ENCODE measurements at places on chromosomes 4 and X.

DNA sequence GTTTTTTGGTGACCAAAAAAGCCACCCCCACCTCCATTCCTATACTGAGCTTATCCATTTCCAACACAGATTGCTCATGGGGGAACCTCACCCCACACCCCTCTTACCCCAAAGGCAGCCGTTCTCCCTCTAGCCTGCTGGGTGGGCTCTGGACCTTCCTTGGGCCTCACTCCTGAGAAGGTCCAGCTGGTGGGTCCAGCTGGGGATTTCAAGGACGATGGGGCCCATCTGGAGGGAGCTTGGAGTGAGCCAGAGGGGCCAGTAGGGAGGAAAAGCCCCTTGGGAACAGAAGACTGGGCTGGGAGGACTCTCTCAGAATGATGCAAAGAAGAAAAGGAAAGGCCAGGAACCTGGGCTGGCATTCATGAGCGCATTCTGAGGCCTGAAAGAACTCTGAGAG, 42.0 kb upstream of the PJA1 start:
- no peak for DNase-seq

DNA sequence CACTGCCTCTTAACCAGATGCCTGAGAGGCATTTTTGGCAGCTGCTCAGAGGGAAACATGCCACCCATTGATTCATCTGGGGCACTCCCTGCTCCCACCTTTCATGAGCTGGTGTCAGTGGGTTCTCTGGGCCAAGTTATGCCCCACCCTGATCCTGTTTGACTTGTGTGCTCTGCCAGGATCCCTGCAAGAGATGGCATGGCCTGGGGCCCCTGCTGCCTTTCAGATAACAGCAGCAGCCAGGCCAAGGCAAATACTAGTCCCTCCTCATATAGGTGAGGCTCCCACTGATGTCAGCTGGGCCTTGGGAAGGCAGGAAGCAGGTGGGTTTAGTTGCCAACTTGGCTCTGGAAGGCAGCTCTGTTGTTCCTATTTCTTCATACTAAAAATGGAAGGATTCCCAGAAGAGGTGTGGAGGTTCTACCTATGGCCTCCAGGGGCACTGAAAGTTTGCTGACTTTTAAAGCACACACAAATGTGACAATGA, 192.9 kb upstream of the RBPJ start:
- DNase-seq, result no peak

DNA sequence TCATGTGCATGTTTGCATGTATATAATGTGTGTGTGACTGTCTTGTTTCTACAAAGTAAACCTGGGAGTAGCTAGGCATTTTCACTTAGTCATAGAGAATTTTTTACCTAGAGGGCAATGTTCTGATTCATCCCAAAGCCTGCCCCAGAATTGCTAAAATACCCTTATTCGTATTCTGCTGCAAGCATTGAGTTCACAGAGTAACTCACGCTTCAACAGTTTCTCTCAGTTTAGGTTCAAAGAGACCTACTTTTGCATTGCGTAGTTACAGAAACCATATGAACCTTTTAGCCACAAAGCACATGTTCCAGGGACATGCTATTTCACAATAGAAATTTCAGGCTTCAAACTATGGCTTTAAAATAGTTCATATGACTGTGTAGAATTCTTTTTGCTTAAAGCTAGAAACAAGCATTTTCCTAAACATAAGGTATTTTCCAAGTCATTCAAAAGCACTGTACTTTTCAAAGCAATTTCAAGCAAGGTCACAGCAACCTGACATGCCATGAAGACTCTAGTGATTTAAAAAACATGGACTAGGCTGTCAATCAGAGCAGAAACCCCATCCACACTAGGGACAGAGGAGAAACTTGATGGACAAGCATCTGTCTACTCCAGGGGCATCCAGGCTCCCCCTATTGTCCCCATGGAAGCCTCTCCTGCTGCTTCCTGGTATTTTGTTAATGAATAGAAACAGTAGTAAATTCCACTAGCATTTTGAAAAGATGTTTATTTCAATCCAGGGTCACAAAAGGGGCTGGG, 81.5 kb upstream of the MAPK10 start:
- no peak for DNase-seq

- peak; percentile 18 for DNase-seq
Observed at GRCh38 chr4:54384563-54384962, 155.5 kb downstream of the PDGFRA start.

DNA sequence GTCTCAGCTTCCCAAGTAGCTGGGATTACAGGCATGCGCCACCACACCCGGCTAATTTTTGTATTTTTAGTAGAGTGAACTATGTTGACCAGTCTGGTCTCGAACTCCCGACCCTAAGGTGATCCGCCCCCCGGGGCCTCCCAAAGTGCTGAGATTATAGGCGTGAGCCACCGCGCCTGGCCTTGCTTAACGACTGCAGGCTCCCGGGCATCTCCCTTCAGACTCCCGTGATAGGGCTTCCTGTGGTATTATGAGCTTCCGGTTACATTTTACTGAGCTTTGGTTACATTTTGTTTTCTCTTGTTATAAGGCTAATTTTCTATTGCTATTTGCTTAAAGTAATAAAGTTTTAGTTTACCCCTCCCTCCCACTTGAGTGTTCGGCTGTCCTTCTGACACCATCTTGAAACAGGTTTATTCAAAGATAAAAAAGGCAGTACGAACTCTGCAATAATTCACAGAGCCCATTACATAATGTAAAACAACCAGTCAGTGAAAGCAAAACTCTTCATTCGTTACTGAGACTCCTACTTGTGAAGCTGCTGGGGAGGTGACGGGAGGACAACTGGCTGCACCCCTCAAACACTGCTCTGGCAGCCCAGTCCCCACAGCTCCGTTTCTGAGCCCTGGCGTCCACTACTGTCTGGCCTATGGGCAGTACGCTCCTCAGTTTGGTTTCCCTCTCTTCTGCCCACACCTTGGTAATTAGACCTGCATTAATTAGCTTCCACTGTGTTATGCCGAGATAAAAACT, 795.7 kb upstream of the SLIT2 start:
- DNase-seq, result no peak

DNA sequence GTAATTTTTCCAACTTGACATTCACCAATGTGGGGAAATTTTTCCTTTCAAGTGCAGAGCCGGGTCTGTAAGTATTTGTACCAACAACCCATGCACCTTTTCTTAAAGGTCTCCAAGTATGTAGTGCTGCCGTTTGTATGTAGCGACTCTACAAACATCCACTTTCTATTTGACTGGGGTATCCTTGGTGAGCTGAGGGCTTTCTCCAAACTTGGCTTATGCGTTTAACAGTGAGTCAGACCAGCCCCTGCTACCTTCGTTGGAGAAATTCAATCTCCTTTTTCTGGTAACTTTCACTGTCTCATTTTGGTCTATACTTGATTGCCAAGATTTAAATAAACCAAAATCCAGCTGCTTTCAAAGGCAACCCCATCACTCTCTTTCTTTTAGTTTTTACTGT, 34.9 kb downstream of the MGST2 start:
- no peak for DNase-seq

DNA sequence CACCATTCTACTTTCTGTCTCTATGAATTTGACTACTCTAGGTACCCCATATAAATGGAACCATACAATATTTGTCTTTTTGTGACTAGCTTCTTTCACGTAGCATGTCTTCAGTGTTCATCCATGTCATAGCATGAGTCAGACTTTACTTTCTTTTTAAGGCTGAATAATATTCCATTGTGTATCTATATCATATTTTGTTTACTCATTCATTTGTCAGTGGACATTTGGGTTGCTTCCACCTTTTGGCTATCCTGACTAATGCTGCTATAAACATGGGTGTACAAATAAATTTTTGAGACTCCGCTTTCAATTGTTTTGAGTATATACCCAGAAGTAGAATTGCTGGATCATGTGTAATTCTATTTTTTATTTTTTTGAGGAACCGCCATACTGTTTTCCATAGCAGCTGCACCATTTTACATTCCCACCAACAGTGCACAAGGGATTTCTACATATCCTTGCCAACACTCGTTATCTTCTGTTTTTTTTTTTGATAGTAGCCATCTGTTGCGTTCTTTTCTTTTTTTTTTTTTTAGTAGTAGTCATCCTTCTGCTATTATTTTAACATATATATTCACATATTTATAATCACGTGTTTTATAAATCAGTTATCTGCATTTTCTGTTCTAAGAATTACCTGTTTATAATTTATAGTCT, 158.0 kb upstream of the MED14 start:
- no peak for DNase-seq

DNA sequence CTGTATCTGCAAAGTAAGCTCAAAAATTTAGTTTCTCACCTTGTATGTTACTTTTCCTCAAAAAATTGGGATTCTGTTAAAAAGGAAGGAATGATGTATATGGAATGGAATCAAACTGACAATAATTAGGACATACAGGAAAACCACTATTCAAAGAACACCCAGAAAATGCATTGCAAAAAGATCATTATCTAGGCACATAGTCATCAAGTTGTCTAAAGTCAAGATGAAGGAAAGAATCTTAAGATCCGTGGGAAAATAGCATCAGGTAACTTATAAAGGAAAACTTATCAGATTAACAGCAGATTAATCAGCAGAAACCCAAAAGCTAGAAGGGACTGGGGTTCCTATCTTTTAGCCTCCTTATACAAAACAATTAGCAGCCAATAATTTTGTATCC, 23.1 kb upstream of the PLK4 start:
- no peak for DNase-seq

- no peak for DNase-seq
Observed at GRCh38 chrX:115679460-115679859, 118.5 kb downstream of the PLS3 start.

- DNase-seq, result no peak
Observed at GRCh38 chrX:13702111-13702789, 13.3 kb downstream of the RAB9A start.

DNA sequence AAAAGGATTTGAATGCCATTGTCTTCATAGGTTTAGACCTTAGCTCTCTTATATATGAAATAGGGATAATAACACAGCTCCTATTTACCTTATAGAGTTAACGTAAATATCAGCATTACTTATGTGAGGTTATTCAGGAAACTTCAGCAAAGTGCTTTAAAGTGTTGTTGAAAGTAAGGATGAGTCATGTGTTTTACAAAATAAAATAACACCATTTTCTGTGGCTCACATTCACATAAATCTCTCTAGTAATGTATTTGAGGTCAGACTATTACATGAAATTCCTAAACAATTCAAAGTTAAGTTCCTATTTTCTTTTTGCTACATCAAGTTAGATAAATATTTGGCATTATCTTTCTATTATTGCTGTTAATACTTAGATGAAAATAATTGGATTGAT, 2.9 kb downstream of the GNRHR start:
- DNase-seq, result no peak

DNA sequence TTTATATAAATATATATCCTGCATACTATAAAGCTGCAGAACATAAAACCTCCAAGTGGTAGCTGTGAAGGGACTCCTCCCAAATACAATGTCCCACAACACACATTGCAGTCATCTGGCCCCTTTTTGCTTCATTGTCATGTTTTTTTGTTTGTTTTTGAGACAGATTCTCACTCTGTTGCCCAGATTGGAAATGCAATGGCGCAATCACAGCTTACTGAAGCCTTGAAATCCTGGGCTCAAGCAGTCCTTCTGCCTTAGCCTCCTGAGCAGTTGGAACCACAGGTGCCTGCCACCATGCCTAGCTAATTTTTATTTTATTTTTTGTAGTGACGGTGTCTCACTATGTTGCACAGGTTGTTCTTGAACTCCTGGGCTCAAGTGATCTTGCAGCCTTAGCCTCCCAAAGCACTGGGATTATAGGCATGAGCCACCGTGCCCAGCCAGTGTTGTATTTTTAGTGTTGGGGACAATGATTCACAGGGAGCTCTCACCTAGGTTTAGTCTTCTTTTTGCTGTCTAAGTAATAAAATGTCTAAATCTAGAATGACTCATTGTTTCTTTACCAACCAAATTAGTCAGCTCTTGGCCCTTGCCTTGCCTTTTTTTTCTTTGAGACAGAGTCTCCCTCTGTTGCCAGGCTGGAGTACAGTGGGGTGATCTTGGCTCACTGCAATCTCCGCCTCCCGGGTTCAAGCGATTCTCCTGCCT, 24.0 kb upstream of the XIAP start:
- DNase-seq, result no peak

DNA sequence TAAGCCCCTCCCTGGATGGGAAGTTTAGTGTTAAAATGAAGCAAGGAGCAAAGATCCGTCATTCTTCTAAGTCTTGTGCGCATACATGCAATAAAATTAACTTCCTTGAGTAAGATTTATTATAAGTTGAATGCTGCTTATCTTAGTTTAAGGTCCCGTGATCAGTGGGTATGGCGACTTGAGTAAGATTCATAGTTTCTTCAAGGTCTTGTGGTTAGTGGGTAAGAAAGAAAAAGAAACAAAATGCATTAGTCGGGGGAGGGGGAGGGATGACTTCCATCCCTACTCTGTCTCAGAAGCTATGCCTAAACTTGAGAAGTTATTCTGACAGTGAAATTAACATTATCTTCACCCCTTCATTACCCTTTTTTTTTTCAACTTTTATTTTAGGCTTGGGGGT, 127.3 kb upstream of the MAGEB16 start:
- DNase-seq, result no peak

DNA sequence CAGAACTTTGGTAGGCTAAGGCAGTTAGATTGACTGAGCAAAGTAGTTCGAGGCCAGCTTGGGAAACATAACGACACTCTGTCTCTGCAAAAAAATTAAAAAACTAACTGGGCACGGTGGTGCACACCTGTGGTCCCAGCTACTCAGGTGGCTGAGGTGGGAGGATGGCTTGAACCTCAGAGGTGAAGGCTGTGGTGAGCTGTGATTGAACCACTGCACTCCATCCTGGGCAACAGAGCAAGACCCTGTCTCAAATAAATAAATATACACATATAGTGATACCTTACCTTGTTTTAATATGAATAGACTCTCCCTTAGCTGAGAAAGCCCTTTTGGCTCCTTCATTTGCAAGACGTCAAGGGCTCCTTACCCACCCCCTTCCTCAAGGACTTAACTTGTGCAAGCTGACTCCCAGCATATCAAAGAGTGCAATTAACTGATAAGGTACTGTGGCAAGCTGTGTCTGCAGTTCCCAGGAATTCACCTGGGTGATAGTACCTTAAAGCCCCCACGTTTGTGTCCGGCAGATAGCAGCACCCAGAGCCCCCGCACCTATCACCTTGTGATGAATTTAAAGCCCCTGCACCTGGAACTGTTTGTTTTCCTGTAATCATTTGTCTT, 655.6 kb upstream of the GALNTL6 start:
- no peak for DNase-seq

DNA sequence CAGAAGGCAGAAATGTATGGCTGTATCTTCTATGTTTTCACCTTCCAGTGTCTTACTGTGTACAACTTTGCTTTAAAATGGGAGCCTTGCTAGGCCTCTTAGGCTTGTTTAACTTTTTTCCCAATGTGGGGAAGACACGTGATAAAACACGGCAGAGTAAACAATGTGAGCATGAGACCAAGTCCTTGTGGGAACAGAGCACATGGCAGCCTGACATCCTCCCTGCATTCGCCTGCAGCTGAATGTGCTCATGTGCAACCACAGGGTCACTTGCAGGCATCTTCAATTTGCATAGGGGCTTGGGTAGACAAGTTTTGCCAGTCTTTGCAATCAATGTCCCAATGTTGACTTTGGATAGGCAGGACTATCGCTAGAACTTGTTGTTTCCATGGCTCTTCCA, 91.8 kb downstream of the CCNG2 start:
- DNase-seq, result no peak

- no peak for DNase-seq
Observed at GRCh38 chr4:74479009-74479408, 34.1 kb downstream of the AREG start.

- no peak for DNase-seq
Observed at GRCh38 chr4:40325406-40326019, 9.6 kb upstream of the CHRNA9 start.
